Anterior cingulate cortex (tissue), 58 donors: ENCODE measurements at places on chromosomes 5 and 9.

DNA sequence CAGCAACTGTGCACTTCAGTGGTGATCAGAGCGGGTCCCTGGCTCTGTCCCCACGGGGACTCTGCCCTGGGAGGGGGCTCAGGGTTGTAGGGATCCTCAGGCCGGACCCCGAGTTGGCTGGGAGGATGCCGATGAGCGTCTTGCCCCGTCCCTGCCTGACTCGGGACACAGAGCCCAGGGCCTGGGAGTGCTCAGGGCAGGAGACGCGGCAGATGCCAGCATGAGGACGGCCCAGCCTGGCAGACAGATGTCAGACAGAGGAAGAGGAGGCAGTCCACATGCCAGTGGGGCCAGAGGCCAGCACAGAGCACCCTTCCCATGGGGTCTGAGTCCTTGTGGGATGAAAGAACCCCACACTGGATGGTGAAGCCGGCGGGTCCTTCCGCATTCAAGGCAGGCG, 11.3 kb downstream of the LCN12 start:
- no peak for DNase-seq

DNA sequence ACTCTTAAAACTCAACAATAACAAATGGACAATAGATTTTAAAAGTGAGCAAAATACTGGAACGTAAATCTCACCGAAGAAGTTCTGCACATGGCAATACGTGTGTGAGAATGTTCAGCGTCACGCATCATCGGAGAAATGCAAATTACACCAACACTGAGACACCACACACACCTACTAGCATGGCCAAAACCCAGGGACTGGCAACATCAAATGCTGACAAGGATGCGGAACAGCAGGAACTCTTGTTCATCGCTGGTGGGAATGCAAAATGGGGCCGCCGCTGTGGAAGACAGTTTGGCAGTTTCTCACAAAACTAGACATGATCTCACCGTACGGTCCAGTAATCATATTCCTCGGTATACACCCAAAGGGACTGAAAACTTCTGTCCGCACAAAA, 21.6 kb upstream of the CLPTM1L start:
- DNase-seq: no peak

- DNase-seq: no peak
These were observed 7.5 kb downstream of the NREP start for GRCh38 chr5:111749303-111750026.

DNA sequence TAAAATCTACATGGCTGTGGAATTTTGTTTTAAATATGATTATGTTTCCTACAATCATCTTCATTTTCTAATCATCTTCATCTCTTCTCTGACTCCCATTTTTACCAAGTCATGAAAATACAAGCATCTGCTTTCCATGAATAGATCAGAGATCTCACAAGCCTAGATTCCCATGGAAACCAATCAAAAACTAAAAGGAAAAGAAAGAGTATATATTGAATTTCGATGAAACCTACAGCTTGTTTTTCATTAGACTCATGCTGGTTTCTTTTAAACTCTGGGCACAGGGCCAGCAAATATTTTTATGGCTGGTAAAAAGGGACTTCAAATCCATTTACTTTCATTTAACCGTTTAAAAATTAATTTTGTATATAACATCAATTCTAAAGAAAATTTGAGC, 51.2 kb downstream of the INVS start:
- no peak for DNase-seq

GRCh38 chr5:55511010-55511409, 23.8 kb downstream of the PLPP1 start:
- no peak for DNase-seq

- no peak for DNase-seq
These were observed 44.6 kb downstream of the MARCHF11 start for GRCh38 chr5:16135003-16135402.
